KBM-7 (cell line): ENCODE measurements at places on chromosomes 16 and 17.

GRCh38 chr16:49275050-49275730 is 6.4 kb downstream of the CBLN1 start:
- no peak for DNase-seq

- no peak for DNase-seq
Measured at GRCh38 chr17:29141514-29141876, 38.7 kb downstream of the MYO18A start.

DNA sequence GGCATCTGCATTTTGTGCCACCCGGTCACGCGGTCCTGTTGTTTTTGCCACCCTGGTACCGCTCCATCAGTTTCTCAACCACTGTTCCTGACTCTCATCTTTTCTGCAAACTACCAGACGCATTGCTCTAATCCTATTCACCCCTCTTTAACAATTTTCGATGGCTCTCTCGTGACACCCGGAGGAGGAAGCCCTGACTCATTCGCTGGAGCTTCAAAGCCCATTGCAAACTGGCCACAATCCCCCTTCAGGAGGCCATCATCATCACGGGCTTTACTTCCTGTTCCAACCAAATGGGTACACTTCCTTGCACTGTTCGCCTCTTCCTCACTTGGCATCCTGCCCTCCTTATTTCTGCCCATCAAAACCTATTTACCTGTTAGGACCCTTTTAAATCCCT is 155.3 kb downstream of the RGS9 start:
- DNase-seq: no peak

DNA sequence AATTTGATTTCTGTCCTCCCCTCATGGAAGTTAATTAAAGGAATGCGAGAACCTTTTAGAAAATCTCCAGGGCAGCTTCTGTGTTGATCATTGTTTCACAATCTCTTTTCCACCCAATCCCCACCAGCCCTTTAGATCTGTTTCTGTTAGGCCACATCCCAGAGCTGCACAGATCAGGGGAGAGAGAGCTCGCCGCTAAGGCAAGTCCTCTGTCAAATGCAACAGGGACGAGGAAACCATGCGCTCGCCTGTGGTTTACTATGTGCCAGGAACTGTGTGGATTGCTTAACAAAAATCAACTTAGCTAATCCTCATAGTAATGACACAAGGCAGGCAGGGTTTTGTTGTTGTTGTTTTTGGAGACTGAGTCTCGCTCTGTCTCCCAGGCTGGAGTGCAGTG is 115.4 kb downstream of the SALL1 start:
- DNase-seq: no peak
